ENCODE measurements at places on chromosomes 1 and 21.

- DNase-seq, result no peak
Observed at GRCh38 chr1:208837242-208837641, 593.1 kb upstream of the PLXNA2 start.

- DNase-seq, result no peak
Observed at GRCh38 chr21:37821092-37821491, 95.2 kb downstream of the KCNJ6 start.

DNA sequence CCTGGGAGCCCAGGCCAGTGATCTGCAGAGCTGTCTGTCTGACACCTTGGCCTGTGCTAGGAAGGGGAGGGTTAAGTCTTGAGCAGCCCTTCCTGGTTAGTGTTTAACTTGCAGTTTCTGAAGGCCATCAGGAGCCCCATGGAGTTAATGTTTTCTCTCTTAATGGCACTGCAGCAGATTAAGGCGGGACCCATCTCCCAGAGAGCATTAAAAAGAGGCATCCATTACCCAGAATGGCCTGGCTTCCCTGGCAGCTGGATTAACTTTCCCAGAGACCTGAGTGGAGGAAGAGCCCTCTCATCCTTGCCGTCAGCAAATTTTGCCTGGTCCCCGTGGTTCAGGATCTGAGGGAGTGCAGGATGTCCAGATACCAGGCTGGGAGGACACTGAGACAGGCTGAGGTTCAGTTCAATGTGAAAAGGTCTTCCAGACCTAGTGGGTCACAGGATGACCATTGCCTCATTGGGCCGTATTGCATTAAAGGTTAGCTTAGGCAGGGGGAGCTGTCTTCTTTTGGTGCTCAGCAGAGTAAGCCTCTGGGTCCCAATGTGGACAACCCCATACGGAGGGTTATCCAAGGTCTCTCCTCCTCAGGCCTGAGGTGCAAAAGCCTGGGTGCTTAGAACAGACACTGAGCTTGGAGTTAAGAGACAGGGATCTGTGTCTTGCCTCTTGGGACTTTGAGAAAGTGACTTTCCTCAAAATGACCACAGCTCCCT lies 522.6 kb downstream of the PTPRU start:
- no peak for DNase-seq

DNA sequence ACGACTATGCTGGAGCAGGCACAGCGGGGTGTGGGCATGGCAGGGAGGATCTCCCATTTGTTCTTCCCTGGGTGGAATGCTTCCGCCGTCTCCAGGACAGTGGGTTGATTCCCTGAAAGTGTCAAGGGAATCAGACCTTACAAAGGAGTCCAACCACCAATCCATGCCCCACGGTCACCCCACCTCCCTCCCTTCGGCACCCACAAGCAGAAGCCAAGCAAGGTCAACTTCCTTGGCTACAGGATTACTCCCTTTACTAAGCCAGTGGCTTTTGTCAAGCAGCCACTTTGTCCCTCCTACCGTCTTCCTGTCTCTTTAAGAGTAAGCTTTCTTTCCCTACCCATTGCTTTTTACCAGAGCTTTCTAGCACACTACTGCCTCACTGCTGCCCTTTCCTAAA lies 15.9 kb upstream of the NUAK2 start:
- DNase-seq, result no peak

GRCh38 chr1:154402409-154402921 lies 2.7 kb upstream of the IL6R start:
- no peak for DNase-seq

DNA sequence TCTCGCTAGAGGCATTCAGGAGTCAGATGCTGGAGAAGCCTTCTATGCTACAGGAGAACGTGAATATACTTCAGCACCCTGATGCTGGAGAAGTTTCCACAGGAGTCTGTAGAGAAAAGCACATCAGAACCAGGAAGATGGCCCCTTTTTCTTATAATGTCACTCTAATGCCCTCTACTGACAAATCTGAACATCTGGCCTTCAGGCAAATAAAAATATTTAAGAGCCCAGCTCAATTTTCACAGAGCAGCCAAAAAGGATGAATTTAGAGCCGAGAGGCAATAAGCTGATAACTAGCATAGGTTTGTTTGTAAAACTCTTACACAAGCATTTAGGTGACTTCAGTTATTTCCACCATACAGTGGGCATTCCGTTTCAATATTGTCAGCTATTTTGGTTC lies 3.8 kb upstream of the RRP15 start:
- DNase-seq, result no peak

GRCh38 chr1:222994511-222995235 lies 148.4 kb downstream of the TLR5 start:
- DNase-seq, result no peak
